ENCODE measurements at places on chromosomes 11 and 22.
A peak's percentile ranks its signal among the peaks of the same experiment; 100 is the strongest.

GRCh38 chr11:58907780-58908179, 31.5 kb upstream of the GLYATL1 start:
- no peak for DNase-seq

- no peak for DNase-seq
These were observed 325.8 kb downstream of the OPCML start for GRCh38 chr11:133206313-133207005.

DNA sequence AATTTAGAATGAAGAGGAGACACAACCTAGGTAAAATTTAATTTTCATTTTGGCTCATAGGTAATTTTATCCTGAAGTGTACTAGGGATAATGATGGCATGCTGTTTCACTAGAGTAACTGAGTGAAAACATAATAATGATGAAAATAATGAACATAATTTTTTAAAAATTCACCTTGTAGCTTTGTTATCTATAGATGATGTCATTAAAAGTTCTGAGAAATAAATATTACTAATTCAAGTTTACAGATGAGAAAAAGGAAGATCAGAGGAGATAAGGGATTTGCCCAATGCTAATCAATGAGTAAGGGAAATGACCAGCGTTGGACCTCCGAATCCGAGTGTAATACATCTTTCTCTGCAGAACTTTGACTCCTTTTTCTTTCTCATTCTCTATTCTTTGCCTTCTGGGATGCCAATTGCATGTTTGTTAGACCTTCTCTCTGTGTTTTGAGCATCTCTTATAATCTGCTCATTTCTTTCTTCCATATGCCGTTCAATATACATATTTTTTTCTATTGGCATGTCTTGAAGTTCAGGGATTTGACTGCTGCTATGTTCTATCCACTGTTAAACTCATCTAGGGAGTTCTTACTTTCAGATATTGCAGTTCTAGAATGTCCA, 186.5 kb downstream of the SNX19 start:
- no peak for DNase-seq

GRCh38 chr22:30015229-30015797, 65.0 kb upstream of the HORMAD2 start:
- DNase-seq, result no peak

DNA sequence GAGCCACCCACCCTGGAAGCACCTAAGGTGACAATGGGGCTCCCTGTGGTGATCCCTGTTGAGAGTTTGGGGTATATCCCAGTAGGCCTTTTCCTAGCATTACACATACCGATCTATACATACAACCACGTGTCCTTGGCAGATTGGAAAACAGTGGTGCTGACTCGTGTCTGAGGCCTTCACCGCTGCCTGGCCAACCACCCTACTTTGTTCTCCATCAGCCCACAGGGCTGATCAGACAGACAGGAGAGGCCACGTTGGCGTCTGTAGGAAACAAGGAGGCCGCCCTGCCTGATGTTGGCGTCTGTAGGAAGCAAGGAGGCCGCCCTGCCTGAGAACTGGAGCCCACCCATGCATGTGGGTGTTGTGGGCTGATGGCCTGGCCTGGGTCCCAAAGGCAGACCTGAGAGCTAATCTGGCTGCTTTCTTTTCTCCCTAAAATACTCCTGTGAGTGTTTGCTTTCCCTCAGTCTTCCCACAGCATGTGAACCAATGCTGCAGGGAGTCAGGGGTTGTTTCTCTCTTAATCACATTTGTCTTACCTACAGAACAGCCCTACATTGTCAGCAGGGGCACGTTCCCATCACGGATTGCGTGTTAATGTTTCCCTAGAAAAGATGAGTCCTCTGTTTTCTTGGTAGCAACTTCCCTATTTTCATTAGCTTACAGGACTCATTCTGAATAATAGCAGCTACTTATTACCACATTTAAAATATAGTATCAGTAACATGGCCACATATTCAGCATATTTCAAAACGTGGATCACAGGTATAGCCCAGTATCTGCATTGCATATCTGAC, 57.2 kb downstream of the SBF1 start:
- DNase-seq, result no peak

DNA sequence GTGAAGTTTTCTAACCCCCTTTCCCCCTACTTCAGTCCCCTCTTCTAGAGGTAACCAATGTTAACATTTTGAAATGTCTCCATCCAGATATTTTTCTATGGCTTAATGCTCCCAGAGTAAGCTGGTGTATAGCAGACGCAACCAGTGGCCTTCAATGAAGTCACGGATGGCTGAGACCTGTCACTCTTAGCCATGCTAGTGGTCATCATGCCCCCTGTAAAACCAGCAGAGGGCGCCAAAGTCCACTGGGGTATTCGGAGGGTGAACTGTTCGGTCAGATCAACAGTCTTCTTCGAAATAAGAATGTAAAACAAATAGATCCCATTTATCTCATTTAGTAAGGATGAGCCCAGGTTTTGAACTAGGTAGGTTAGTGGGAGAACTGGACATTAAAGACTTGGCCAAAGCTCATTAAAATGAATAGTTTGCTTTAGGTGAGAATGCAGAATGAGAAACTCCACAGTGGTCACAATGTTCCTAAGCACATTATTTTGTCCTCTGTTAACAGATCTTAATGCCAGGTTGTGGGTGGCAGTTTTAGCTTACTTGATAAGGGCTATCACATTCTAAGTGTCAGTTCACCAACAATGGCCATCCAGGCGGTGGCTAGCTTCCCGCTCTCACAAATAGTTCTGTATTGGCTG, 8.6 kb upstream of the MMP8 start:
- peak; percentile 68 for DNase-seq

GRCh38 chr11:82546661-82547557, 186.8 kb downstream of the FAM181B start:
- no peak for DNase-seq

- DNase-seq, result no peak
These were observed 18.9 kb downstream of the LIMK2 start for GRCh38 chr22:31230871-31231621.

- no peak for DNase-seq
These were observed 192.6 kb upstream of the E2F8 start for GRCh38 chr11:19433367-19433766.

- no peak for DNase-seq
These were observed 20.3 kb downstream of the FAM118B start for GRCh38 chr11:126231725-126232459.

DNA sequence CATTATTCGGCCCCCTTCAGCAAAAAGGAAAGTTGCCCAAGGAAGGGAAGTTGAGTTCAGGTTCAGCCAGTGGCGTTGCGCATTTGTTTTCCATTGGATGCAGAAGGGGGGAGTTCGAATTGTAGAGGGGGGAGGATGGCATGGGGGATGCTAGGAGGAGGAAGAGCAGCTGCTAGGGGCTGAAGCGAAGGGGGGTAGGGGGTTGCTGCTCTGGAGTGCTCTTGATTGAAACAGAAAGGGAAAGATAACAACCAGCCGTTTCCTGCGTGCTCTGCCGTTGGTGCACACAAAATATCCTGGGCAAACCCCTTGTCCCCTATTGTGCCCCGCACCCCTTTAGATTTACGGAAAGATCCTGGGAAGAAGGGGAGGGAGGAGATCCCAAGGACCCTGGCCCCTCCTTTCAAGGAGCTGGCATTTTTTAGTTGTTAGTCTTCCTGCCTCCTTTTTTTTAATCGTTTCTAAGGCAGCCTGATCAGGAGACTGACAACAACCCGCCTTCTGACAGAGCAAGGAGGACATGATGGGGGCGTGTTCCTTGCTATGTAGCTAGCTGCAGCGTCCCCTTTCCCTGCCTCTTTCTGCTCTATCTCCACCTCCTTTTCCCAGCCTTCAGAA, 2.1 kb downstream of the KMT2A start:
- DNase-seq, result peak; percentile 53

GRCh38 chr11:35116762-35117640, 22.0 kb upstream of the CD44 start:
- no peak for DNase-seq

GRCh38 chr11:118883368-118884071, at the start of gene CXCR5:
TSS of gene CXCR5 (plus strand) at chr11:118883892. CDS start at chr11:118883942, 50 bp downstream.
- DNase-seq, result peak; percentile 75

GRCh38 chr11:46271875-46272815, 5.3 kb upstream of the CREB3L1 start:
- no peak for DNase-seq

DNA sequence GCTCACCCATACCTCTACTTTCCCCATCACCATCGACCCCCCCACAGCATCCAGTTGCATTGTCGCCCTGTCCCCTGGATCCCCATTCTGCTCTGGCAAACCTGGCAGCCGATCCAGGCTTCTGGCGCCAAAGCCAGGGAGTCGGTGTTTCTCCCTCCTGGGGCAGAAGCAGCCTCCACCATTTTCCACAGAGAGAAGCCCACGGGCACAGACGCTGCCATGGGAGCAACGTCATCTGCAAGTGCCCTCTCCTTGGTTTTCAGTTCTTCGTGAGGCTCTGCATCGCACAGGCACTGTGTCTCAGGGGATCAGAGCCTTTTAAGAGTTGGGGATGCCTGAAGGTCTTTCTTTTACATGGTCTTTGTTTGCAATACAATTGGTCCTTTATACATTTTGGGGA, 2.3 kb downstream of the YPEL4 start:
- no peak for DNase-seq

- DNase-seq, result peak; percentile 5
These were observed 591.2 kb downstream of the OPCML start for GRCh38 chr11:132941024-132941646.

DNA sequence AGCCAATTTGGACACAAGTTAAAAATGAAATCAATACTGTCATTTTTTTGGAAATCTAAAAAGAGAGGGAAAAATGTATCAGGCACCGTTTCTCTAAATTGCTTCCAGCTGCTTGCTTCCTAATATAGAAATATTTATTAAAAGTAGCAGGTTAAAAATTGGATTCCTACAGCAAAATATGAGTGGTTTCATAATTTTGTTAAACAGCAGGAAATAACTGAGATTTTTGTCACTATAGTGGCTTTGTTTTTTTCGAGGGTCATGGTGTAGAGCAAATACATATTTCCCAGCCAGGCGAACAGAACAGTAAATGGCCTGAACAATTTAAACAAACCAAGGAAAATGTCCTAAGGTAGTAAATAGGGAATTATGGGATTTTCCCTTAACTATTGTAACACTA, 159.7 kb downstream of the DDX10 start:
- no peak for DNase-seq

DNA sequence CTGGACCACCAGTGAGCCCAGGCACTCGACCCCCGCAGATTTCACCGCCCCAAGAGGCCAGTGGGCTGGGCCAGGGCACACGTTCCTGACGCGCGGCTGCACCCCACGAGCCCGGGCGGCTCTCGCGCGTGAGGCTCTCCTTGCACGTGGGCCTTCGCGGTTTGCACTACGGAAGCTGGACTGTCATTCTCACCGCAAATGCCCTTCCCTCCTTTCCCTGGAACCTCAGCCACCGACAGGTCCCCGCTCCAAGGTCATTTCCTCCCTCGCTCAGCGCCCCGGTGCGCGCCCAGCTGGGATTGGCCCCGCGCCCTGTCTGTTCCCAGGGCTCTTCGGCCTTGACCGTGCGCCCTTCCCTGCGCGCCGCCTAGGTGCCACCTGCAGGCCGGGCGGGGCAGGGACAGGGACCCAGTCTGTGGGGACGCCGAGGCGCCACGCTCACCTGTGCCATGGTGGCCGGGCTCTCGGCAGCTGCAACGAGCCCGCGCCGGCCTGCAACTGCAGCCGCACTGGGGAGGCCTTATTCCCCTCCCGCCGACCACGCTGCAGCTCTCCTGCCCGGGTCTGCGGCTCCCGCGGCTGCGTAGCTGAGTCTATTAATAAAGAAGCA, 2.1 kb upstream of the CPT1A start:
- peak; percentile 85 for DNase-seq

GRCh38 chr11:65118097-65118837, 766 bp upstream of the ZNHIT2 start:
- DNase-seq, result no peak

All from activated T-cell treated with anti-CD3 and anti-CD28 coated beads, Interleukin-2, amount 50 U/mL, for 72 hours (primary cell).